ENCODE measurements at places on chromosomes 4 and X.
A peak's percentile ranks its signal among the peaks of the same experiment; 100 is the strongest.

GRCh38 chrX:118239913-118240698 is 105.8 kb upstream of the WDR44 start:
- H3K27me3 ChIP-seq, result no peaks in the 10 kb centered on the region
- H3K36me3 ChIP-seq, result no peaks in the 10 kb centered on the region
- no peak overlapping the region for H3K27ac ChIP-seq
- no peaks in the 10 kb centered on the region for H3K4me1 ChIP-seq
- H3K4me3 ChIP-seq, result no peak overlapping the region

GRCh38 chr4:175394208-175394607 is 417.9 kb downstream of the GPM6A start:
- DNase-seq, result no peak
- H3K36me3 ChIP-seq, result peaks cover 3% of the 10 kb centered on the region
- H3K4me1 ChIP-seq, result no peaks in the 10 kb centered on the region
- no peak overlapping the region for H3K4me3 ChIP-seq
- H3K27ac ChIP-seq, result no peak overlapping the region

- H3K4me1 ChIP-seq, result no peaks in the 10 kb centered on the region
- no peak for DNase-seq
- peaks cover under 1% of the 10 kb centered on the region for H3K27me3 ChIP-seq
- H3K36me3 ChIP-seq, result peaks cover under 1% of the 10 kb centered on the region
Observed at GRCh38 chrX:155951237-155951789, 46.2 kb upstream of the IL9R start.

GRCh38 chr4:123399627-123400358 is 3.2 kb downstream of the SPRY1 start:
- peaks cover 24% of the 10 kb centered on the region for H3K4me1 ChIP-seq
- DNase-seq, result no peak
- H3K27ac ChIP-seq, result 0 out of 2 replicates have a peak overlapping the region, but pooled peaks have one; percentile 26
- H3K36me3 ChIP-seq, result no peaks in the 10 kb centered on the region
- peaks cover 5% of the 10 kb centered on the region for H3K27me3 ChIP-seq

DNA sequence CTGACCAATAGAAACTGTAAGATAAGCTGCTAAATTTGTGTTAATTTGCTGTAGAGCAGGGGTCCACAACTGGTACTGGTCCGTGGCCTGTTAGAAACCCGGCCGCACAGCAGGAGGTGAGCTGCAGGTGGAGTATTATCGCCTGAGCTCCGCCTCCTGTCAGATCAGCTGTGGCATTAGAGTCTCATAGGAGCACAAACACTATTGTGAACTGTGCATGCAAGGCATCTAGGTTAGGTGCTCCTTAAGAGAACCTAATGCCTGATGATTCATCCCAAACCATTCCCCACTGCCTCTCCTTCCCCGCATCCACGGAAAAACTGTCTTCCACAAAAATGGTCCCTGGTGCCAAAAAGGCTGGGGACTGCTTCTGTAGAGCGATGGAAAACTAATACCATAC is 19.7 kb downstream of the FBXW7 start:
- 0 out of 2 replicates have a peak, but pooled peaks cover 4% of the 10 kb centered on the region for H3K36me3 ChIP-seq
- peaks cover 37% of the 10 kb centered on the region for H3K4me1 ChIP-seq
- H3K27ac ChIP-seq, result peak overlapping the region; percentile 94
- no peaks in the 10 kb centered on the region for H3K27me3 ChIP-seq

- H3K4me1 ChIP-seq, result no peaks in the 10 kb centered on the region
- no peaks in the 10 kb centered on the region for H3K36me3 ChIP-seq
- H3K27me3 ChIP-seq, result peaks cover 27% of the 10 kb centered on the region
- no peak overlapping the region for H3K4me3 ChIP-seq
- no peak for DNase-seq
Observed at GRCh38 chr4:3700223-3700622, 66.0 kb upstream of the ADRA2C start.

DNA sequence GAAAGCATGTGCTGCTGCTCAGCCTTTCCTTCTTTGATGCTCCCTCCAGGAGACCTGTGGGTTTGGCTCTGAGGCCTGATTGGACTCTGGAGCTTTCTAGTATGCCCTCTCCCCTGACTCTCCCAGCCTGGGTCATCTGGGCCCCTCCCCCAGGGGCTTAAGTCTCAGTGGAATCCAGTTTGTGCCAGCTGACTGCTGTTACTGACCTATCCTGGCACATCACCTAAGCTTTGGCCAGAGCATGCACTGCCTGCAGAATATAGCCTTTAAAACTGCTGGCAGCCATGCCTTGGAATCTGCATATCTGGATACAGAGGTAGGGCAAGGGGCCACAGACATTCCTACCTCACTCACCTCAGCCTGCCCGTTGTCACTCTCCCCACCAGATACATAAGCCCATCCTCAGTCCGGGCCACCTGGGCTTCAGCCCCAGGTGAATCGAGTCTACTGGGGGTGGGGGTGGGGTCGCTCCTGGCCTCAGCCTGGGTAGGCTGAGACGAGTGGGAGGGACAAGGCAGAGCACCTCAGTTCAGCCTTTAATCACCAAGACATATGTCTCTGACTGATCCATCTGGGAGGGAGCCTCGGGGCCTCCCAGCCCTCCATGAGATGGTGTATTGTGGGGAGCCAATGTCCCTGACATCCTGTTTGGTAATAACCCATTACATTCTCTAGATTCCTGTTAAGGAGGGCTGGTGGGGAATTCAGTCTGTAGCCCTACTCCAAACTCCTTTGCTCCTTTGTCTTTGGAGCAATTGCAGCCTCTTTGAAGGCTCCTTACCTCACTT is 61.2 kb downstream of the STARD8 start:
- H3K4me3 ChIP-seq, result no peak overlapping the region
- no peaks in the 10 kb centered on the region for H3K27me3 ChIP-seq
- no peak overlapping the region for H3K27ac ChIP-seq
- no peaks in the 10 kb centered on the region for H3K36me3 ChIP-seq

GRCh38 chr4:52037689-52038102 is 403 bp downstream of the SGCB start:
- H3K4me1 ChIP-seq, result peaks cover 36% of the 10 kb centered on the region
- H3K4me3 ChIP-seq, result peak overlapping the region; percentile 97
- peak overlapping the region; percentile 80 for H3K27ac ChIP-seq
- H3K36me3 ChIP-seq, result peaks cover 16% of the 10 kb centered on the region
- peaks cover 10% of the 10 kb centered on the region for H3K27me3 ChIP-seq
- peak; percentile 14 for DNase-seq

DNA sequence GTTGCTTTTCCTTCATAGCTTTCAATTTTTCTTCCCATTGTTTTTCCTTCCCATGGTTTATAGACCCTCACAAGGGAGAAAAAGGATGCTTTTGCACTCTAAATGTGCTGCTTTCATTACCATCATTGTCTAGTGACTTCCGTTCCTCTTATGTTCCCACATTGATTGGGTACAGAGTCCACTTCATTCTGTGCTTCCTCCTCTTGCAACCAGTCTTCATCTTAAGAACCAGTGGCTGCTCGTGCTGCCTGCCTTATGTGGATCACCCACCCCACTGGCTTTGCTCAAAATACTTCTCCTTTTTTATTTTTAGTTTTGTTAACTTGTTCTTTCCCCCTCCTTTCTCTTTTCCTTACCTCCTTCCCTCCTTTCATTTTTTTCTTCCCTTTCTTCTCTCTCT is 76.5 kb upstream of the BOD1L1 start:
- H3K27me3 ChIP-seq, result no peaks in the 10 kb centered on the region
- no peak overlapping the region for H3K27ac ChIP-seq
- DNase-seq, result no peak
- H3K36me3 ChIP-seq, result no peaks in the 10 kb centered on the region

- H3K27ac ChIP-seq, result no peak overlapping the region
- no peak for DNase-seq
- peaks cover 8% of the 10 kb centered on the region for H3K4me1 ChIP-seq
- H3K27me3 ChIP-seq, result no peaks in the 10 kb centered on the region
Observed at GRCh38 chr4:123304151-123304964, 92.2 kb upstream of the SPRY1 start.

GRCh38 chr4:41364876-41365275 is 108.1 kb downstream of the UCHL1 start:
- peaks cover 74% of the 10 kb centered on the region for H3K4me1 ChIP-seq
- H3K4me3 ChIP-seq, result peak overlapping the region; percentile 87
- no peak for DNase-seq

DNA sequence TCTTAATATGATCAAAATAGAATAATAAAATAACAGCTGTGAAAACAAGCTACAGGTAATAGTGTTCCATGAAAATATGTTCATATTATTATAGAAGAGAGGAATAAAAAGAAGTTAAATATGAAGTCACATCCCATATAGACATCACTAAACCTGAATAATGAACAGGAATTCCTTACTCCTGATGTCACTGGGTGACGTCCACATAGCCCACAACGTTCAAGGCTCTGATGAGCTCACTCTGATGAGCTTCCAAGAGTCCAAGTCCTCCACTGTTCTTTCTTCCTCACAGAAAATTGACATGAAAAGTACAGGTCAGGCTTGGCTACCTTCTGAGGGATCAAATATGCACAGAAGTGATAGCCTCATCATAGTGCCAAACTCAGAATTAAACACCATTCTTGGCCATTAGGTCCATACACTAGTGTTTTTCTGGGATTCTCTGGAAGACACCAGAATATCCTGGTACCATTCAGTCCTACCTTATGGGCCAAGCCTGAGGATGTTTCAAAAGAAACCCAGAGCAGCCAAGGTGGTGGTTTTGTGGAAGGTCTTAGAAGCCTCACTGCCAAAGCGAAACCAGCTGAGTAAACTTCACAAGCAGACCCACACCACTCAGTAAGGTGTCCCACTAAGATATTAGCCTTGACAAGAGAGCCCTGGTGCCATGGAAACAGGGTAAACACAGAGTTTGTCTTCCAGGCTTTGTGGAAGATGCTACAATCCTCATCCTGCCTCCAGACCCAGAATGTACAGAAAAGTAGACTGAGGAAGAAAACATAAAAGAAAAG is 138.4 kb upstream of the HHIP start:
- no peaks in the 10 kb centered on the region for H3K4me1 ChIP-seq
- no peak overlapping the region for H3K27ac ChIP-seq
- no peaks in the 10 kb centered on the region for H3K27me3 ChIP-seq
- no peaks in the 10 kb centered on the region for H3K36me3 ChIP-seq
- H3K4me3 ChIP-seq, result no peak overlapping the region
- no peak for DNase-seq

DNA sequence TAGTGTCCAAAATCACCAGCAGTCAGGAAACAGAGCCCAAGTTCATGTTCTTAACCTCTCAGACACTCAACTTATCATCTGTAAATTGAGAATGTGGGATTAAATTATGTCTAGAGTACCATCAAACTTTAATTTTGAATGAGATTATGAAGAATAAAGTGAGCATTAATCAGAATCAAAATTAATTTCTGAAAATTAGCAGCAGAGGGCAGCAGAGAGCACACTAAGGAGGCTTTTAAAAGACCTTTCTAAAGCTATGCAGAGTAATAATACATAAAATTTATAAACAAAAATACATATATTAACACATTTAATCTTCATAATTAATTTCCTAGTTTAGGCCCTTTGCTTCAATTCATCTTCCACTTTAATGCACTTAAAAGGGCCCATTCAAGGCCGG is 7.1 kb downstream of the TASL start:
- H3K27ac ChIP-seq, result no peak overlapping the region
- no peaks in the 10 kb centered on the region for H3K27me3 ChIP-seq

DNA sequence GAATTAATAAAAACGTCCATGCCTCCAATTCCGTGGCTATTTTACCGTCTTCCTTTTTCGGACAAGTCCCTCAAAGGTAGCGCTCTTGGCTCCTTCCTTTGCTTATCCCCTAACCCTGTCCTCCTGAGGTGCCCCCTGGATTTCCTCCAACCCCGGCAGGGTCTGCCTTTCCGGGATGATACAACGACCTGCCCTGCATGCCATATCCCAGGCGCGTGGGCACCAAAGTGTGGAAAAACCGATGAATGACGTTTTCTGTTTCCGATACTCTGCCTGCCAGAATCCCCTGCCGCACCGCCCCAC is 706 bp upstream of the CSTF2 start:
- peak overlapping the region; percentile 86 for H3K27ac ChIP-seq
- peaks cover 7% of the 10 kb centered on the region for H3K4me1 ChIP-seq
- H3K36me3 ChIP-seq, result no peaks in the 10 kb centered on the region
- H3K4me3 ChIP-seq, result peak overlapping the region; percentile 91
- peaks cover 3% of the 10 kb centered on the region for H3K27me3 ChIP-seq

DNA sequence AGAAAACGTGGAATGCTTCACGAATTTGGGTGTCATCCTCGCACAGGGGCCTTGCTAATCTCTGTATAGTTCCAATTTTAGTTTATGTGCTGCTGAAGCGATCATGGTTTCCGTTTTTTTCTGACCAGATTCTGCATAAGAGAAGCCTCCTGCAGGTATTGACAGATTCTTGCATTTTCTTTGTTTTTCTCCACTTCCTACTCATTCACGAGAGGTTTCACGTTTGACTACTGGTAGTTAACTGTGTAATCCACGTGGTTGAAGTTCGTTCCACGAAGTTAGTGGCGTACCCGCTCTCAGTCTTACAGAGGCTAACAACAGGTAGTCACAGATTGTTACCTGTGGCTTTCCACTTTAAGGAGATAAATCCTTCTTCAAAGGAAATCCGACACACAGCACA is 12.1 kb upstream of the TRIML2 start:
- H3K27ac ChIP-seq, result no peak overlapping the region
- DNase-seq, result no peak
- no peaks in the 10 kb centered on the region for H3K4me1 ChIP-seq
- peaks cover 1% of the 10 kb centered on the region for H3K27me3 ChIP-seq
